Right lobe of liver (tissue), 6 donors: ENCODE measurements at places on chromosomes 6 and 20.

GRCh38 chr20:53922901-53923314 is 147.5 kb downstream of the BCAS1 start:
- no peak for DNase-seq

GRCh38 chr6:1228754-1229191 is 83.1 kb upstream of the FOXQ1 start:
- DNase-seq: no peak

DNA sequence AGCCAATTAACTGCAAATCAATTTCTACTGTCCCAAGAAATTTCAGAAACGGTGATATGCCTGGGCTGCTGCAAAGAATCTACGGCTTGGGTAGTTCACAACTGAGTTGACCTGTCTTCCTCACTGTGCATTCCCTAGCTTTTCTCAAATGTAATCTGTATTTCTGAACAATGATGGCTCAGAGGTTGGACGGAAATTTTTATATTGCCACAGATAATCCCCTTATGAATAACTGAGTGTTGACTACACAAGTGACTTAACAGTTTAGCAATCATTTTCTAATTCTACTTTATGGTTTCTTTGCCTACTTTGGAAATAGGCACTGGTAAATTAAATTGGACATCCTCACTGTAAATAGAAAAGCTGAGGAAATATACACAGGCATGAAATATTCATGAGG is 94.5 kb downstream of the ARHGAP18 start:
- no peak for DNase-seq

DNA sequence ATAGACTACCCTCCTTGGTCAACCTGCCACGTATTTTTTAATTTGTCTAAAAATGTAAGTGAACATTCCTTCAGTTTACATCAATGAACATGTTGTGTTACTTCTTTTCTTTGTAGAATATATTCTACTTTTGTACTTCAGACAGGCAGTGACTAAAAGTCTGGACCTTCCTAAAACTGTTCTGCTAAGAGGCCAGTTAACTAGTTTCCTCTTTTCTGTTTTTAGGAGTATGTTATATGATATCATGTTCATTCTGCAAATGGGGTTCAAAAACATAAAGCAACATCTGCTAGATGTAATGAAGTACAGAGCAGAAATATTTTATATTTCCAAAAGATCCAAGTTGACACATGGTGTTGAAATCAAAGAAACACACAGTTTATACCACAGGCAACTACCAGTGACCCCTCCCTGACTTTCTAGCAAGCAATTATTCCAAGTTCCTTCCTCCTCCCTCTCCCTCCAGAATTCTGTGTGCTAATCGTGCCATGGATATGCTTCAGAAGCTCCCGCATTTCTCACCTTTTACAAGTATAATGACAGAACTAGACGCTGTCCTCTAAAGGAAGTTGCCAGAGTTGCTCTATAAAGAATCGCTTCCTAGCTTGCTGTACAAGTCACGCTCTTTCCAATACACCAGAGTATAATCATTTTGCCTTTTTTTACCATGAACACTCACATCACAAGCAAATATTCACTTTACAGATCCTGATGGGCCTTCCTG is 64.7 kb downstream of the ARHGAP18 start:
- no peak for DNase-seq

DNA sequence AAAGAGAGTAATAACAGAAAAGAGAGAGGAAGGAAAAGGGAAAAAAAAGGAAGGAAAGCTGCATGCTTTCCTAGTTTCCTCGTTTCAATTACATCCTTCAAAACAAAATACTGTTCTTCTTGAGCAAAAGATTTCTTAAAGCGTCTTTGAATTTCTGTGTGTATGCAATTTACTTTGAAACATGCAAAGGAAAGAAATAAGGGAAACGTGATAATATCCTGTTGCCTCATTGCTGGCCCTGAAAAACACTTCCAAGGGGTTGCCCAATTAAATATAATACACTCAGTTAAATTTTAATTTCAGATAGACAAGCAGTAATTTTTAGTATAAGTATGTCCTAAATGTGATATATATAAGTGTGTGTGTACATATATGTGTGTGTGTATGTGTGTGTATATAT is 51.2 kb upstream of the TPD52L1 start:
- no peak for DNase-seq

DNA sequence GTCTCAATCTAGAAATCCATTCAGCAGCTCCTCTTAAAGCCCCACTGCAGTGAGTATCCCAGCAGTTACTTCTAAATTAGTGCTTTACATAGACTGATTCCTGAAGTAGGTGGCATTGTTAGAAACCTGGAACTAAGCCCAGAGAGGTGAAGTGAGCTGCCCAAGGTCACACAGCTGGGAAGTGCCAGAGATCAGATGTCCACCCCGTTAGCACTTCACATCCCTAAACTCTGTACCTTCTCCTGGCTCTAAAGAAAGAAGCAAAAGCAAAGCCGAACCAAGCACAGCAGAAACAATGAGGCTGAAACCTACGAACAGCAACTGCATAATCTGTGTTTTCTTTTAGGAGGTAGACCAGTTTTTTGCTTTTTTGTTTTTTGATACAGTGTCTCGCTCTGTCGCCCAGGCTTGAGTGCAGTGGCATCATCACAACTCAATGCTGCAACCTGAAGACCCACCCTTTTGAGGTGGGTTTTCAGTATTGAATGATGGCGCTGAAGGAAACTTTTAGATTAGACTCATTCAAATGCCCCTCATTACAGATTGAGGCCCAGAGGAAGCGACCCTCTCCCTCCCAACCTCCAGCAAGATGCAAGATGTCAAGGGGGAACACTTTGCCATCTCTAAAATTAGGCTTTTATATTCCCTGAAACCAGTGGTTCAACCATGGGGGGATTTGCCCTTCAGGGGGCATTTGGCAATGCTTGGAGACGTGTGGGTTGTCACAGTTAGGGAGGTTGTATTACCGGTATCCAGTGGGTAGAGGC is 3.2 kb upstream of the ZMYND8 start:
- peak; percentile 46 for DNase-seq

DNA sequence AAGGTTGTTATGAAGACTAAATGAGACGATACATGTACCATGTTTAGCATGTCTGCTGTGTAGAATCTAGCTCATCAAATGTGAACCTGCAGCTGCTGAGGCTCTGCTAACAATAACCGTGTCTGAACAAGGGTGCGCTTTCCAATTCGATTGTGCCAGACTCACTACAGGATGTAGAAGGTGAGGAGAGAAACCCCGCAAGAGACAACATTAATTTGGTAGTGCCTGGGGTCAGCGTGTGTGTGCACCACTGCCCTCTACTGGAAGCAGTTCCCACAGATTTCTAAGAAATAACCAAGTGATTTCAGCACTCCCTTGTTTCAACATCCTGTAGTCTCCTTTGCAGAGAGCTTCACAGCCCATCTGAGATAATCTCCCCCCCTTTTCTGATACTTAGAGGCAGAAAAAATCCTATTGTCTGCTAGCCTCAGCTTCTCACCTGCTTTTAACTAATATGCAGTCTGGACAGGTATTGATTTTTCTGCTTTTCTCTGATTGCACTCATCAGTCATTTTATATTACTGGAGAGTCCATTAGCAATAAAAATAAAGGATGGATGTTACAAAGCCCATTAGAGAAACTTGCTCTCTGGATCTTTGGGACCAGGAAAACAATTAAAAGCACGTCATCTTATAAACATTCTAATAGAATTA is 96.7 kb upstream of the BACH2 start:
- DNase-seq: no peak

DNA sequence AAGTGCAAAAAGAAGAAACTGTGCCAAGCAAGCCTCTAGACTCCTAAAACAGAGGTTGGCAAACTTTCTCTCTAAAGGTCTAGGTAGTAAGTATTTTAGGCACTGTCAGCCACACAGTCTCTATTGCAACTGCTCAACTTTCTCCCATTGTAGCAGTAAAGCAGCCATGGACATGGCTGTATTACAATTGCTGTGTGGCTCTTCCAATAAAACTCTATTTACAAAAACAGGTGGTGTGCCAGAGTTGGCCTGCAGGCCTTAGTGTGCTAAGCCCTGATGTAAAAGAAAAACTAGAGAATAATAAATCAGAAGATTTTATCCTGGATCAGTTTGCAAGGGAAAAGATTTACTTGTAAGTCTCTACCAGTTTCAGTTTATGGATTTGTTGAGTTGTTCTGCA is 74.0 kb downstream of the CRYBG1 start:
- no peak for DNase-seq

GRCh38 chr6:147577488-147577887 is 69.0 kb downstream of the SAMD5 start:
- DNase-seq: no peak

DNA sequence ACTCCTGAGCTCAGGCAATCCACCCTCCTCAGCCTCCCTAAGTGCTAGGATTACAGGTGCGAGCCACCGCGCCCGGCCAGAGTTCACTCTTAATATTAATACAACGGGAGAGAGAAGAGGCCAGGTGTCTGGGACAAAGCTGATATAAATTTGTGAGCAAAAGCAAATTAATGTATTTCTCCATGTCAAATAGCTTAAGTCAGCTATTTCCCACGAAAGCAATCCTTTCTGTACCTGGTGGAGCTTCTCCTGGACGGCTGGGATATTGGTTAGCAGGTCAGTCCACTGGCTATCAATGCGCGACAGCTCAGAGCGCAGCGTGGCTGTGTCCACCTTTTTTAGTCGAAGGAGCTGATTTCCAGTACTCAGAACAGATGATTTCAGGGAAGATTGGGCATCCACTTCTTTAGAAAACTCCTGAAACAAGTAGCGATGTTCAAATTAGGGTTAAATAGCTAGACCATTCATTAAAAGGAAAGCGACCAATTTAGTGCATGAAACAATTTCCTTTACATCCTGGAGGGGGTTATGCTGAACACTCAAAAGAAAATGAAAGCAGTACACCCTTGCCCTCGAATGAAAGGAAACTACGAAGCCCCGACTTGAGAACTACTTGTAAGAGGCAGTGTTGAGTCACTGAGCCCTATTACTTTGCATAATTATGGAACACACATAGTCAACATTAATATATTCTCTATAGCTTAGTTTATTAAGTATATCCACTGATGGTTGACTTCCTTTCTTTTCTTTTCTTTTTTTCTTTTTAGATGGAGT is 403.4 kb downstream of the SYNE1 start:
- no peak for DNase-seq

GRCh38 chr6:123527406-123527805 is 109.3 kb downstream of the TRDN start:
- DNase-seq: no peak

DNA sequence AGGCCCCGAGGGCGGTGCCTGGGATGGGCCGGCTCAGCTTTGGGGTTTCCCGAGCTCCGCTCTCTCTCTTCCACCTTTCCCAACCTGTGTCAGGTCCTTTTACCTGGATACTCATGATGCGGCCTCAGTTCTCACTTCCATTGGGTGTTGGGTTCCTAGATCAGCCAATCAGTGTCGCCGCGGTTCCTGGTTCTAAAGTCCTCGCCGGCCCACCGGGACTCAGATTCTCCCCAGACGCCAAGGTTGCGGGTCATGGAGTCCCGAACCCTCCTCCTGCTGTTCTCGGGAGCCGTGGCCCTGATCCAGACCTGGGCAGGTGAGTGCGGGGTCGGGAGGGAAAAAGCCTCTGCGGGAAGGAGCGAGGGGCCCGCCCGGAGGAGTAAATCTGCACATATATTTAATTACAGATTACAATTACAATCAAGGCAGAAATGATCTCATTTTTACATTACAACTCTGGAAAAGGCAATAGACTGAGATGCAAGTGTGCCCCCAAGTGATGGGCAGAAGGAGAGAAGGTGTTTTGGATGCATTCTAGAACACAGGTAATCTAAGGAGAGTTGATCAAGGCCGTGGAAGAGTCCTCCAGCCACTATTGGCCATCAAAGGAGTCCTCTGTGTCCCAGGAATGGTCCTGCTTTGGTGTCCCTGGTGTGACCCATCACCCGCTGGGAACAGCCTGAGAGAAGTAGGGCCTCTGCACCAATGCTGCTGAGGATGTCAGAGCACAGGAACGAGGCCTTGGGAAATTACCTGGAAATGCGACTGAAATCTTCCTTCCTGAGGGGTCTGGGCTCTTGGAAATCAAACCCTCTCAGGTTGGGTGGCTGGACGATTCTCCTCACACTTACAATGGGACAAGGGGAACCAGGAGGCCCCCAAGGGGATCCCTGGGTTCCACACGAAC is 34.7 kb upstream of the MICB start:
- peak; percentile 87 for DNase-seq

DNA sequence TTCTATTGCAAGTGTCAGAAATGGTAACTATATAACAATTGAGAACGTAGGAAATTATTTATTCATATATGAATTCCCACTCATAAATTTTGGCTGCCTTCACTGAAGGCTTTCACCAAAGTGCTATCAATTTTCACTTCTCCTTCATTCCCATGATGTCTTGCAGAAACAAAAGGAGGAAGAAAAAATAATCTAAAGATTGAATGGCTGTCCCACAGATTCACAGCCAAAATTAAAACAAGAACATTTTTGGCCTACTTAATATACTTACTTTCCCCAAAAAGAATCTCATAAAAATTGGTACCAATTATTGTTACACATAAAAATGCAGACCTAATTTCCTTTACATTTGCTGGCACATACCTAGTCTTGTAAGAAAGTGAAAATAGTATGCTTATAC is 616.1 kb downstream of the CD109 start:
- DNase-seq: no peak

DNA sequence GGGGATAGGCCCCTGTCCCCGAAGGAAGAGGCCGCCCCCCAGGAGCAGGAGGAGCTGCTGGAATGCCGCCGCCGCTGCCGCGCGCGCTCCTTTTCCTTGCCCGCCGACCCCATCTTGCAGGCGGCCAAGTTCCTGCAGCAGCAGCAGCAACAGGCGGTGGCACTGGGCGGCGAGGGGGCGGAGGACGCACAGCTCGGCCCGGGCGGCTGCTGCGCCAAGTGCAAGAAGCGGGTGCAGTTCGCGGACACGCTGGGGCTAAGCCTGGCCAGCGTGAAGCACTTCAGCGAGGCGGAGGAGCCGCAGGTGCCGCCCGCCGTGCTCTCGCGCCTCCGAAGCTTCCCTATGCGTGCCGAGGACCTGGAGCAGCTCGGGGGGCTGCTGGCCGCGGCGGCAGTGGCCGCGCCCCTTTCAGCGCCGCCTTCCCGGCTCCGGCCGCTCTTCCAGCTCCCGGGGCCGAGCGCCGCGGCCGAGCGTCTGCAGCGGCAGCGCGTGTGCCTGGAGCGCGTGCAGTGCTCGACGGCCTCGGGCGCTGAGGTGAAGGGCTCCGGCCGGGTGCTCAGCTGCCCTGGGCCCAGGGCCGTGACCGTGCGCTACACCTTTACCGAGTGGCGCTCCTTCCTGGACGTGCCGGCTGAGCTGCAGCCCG is 630 bp downstream of the PPP1R3G start:
- DNase-seq: no peak

DNA sequence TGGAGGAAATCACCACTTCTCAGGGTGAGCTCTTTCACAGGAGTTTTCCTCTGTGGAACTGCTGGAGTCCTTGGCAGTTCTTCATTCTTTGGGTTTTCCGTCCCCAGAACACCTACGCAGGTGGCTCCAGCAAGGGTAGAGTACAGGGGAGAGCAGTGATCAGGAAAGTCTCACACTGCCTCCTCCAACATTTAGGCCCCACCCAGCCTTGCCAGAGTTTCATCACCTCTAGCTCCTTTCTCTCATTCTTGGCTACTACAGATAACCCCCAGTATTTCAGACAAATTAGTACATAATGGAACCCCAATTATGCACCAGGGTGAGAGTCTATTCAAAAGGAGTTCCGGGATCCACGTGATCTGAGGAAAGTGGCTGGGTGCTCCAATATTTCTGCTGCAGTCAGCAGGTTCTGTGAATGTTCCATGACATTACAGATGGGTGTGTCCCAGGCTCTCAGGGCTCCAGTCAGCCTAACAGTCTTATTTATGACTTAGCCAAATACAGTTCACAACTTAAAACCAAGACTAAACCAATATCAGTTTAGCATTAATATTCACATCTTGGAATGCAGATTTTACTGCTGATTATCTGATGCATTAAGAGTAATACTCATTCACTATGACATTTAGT is 44.6 kb downstream of the GPR63 start:
- DNase-seq: no peak

- DNase-seq: no peak
Measured at GRCh38 chr6:19571176-19571575, 266.0 kb upstream of the ID4 start.
